ENCODE measurements at places on chromosomes 5 and 9.
A peak's percentile ranks its signal among the peaks of the same experiment; 100 is the strongest.

- peak; percentile 33 for DNase-seq
Observed at GRCh38 chr5:135116160-135116561, 82.1 kb upstream of the PITX1 start.

- no peak for DNase-seq
Observed at GRCh38 chr5:154211641-154212390, 21.3 kb downstream of the GALNT10 start.

GRCh38 chr5:16709691-16710433, 93.1 kb upstream of the RETREG1 start:
- DNase-seq = no peak

- DNase-seq = no peak
Observed at GRCh38 chr5:179308563-179309382, 36.5 kb downstream of the ADAMTS2 start.

- no peak for DNase-seq
Observed at GRCh38 chr5:165757791-165758190, 2252.4 kb downstream of the MAT2B start.

DNA sequence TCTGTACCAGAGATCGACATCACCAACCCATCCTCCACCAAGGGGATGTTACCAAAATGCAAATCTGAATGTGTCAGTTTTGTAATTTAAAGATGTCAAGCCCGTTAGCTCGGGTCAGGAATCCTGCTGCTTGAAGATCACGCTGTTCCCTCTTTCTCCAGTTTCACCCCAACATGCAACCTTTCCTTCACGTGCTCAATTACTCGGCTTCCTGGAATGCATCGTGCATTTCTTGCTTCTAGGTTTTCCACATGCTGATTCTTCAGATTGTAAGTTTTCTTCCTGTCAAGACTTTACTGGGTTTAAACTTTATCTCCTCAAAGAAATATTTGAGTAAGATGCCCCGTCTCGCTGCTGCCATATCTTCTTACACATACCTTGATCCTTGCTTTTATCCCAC, 209.5 kb upstream of the SNX2 start:
- no peak for DNase-seq

GRCh38 chr5:3131161-3131560, 379.7 kb upstream of the IRX2 start:
- DNase-seq = no peak

DNA sequence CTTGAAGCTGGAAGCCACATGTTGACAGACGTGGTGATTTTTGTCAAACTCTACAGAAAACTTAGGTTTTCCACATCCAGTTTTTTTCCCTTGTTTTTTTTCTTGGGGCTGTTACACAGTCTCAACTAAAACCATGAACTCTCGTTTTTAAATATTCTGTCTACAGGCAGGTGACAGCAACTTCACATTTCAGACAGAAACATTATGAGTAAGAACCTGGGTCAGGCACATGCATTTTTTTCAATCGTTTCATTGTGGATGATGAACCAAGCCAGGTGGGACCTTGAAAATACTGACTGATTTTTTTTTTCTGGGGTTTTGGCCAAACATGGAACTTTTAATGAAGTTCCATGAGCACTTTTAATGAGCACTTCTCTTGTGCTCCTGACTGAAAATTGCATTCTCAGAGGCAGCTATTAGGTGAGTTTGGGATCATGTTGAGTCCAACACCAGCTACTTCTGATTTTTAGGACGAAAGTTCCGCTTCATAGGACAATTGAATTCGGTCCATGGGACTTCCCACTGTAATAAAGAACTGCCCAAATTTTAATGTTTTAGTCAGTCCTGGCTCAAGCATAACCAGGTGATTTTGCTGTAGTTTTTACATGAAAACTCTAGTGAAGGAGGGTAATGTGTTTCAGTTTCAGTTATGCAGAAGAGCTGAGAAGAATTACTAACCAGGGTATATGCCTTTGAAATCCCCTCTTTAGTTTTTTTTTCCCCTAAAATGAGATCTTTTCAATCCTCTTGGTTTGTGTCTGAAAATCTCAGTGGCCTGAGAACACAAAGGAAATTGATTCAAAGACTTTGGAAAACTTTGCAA, 93.2 kb upstream of the ADAMTS16 start:
- no peak for DNase-seq

DNA sequence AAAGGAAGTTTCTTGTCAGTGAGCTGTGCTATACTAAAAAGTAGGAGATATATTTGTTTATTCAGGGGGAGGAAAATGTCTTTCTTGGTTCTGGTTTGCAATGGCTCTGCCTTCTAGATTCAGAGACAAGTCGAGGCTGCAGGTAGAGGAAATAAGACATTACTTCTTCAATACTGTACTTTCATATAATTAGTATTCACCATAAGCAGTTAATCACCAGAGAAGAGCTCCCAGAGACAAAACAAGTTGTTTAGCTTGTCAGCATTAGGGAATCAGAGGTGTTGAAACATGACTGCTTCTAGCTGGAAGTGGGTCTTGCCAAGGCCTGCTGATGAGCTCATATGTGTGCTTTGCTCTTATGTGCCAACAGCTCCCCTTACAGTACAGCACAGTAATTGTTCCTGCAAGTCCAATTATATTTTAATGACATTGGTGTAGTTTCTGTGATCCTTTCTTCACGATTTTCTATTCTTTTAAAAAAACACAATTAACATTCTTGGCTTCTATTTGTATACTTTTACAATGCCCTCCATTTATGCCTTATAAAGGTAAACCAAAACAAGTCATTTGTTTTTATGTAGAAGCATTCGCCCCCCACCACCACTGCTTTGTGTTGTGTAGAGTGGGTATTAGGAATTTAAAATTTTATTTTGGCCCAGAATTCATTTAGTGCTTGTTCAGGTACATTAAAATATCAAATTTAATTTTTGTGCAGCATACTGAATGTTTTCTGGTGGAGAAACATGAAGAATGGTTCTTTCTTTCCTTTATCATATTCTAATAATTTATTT, 112.2 kb downstream of the RPS23 start:
- peak; percentile 77 for DNase-seq

DNA sequence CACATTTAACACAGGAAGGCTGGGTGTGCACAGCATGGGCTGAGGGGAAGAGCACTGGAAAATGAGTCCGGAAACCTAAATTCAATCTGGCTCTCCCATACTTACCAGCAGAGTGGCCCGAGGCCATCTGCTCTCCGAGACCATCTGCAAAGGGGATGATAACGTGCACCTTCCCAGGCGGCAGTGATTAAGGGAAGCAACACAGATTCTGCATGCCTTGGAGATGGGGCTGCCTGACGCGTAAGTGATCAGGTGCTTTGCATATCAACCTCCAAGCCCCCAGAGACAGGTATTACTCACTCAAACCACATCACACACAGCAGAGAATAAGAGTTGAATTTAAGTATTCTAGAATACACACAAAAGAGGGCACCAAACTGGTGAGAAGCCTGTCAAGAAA, 9.1 kb downstream of the EPB41L4B start:
- no peak for DNase-seq

GRCh38 chr5:43389679-43390329, 22.4 kb downstream of the CCL28 start:
- peak; percentile 92 for DNase-seq

- DNase-seq = no peak
Observed at GRCh38 chr5:171841984-171842776, 56.6 kb downstream of the SMIM23 start.

- no peak for DNase-seq
Observed at GRCh38 chr5:176979669-176980068, 26.9 kb downstream of the UIMC1 start.

DNA sequence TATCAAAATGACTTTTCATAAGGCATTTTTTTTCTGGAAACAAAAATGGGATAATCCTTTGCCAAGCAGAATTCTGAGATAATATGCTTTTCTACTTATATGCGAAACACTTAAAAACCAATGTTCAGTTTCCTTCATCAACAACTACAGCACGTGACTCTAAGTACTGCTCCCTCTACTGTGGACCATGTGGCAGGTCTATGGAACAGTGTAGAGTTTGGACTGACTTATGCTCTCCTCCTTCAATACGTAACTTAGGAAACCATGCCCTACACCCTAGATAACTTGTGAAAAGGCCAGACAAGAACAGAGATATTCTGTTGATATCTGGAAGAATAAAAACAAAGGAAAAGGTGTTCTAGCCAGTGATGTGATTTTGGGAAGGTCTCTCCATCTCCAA, 111.3 kb upstream of the GNA14 start:
- no peak for DNase-seq

DNA sequence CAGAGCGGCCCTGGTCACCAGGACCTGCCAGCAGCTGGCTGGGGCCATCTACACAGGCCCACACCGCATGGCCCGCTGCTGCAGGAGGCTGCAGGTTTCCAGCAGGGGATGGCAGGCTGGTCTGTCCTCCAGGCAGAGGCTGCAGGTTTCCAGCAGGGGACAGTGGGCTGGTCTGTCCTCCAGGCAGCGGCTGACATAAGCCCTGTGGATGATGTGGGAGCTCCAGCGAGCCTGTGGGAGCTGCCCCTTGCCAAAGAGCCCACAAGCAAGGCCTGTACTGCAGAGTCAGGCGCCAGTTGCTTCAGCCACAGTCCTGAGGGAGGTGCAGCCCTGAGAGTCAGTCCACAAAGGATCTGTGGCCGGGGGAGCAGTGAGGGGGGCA, 18.5 kb downstream of the TPPP start:
- DNase-seq = no peak

GRCh38 chr9:131835151-131835910, 95.5 kb upstream of the RAPGEF1 start:
- DNase-seq = no peak

DNA sequence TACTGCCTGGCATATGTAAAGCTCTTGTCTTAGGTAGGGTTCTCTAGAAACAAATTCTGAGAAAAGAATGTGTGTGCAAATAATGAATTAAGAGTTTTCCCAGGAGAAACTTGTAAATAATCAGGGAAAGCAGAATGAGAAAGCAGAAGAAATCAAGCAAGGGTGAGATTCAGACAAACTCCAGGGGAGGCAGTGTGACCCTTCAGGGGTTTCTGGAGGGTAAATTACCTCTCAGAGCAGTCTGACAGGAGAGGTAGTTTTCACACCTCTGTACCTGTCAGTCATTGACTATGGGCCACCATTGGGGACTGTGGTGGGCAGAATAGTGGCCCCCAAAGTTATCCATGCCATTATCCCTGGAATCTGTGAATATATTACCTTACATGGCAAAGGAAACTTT, 124.6 kb downstream of the KCTD16 start:
- no peak for DNase-seq

- DNase-seq = peak; percentile 27
Observed at GRCh38 chr5:96997265-96997859, 61.5 kb downstream of the LNPEP start.

DNA sequence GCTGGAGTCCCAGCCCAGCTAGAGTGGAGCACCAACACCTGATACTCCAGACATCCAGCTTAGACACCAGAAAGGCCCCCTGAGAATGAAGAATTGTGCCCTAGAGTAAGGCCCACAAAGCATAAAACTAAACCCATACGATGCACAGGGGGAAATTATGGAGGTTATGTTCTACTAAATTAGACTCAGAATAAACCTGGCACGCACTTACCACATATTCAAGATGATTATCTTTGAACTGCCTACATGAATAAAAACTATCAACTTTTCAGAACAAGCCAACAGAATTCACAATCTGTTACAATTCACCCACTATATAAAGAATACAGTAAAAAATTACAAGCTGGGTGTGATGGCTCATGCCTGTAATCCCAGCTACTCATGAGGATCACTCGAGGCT, 168.5 kb downstream of the CPLANE1 start:
- DNase-seq = no peak

DNA sequence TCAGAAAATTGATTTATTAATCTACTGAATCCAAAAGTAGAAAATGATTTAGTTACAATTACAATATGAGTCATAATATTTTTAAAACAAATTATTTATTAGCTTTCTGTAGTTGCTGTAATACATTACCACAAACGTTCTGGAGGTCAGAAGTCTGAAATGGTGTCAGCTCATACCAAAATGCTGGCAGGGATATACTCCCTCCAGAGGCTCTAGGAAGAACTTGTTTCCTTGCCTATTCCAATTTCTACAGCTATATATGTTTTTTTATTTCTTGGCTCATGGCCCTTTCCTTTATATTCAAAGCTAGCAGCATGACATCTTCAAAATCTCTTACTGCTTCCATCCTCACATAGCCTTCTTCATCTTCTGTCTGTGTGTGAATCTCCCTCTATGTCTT, 667.9 kb upstream of the ITGA1 start:
- DNase-seq = no peak

DNA sequence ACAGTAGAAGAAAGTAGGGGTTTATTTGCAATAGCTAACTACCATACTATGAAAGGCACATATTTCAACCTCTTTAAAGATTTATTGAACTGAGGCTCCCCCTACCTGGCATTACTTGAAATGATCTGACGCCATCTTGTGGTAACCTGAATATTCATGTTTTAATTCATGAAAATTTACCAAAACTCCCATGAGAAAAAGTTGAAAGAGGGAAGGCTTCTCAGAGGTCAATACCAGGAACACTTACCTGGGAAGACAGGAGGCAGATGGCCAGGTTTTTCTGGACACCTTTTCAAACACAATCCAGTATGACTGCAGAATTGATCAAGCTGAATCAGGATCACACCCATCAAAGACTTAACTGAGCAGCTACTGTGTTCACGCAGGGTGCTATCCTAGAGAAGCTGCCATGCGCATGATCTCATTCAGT, 9.4 kb downstream of the PRELID2 start:
- DNase-seq = no peak

- no peak for DNase-seq
Observed at GRCh38 chr5:161850491-161850890, 2.6 kb downstream of the GABRA1 start.

DNA sequence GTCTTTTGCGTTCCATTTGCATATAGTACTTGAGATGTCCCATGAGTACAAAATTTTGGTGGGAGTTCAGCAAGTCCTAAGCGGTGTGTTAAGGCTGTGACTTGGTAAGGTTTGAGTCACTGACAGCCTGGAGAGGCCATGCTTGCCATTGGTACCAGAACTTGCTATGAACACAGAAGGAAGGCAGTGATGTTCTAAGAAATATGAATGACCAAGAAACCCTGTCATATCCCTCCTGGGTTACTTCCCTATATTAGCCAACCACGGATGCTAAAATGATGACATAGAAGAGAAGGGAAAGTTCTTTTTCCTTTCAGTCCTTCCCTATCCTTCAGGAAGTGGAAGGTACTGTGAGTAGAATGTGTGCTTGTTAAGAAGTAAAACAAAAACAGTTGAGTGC, 136.7 kb downstream of the GCNT1 start:
- no peak for DNase-seq

DNA sequence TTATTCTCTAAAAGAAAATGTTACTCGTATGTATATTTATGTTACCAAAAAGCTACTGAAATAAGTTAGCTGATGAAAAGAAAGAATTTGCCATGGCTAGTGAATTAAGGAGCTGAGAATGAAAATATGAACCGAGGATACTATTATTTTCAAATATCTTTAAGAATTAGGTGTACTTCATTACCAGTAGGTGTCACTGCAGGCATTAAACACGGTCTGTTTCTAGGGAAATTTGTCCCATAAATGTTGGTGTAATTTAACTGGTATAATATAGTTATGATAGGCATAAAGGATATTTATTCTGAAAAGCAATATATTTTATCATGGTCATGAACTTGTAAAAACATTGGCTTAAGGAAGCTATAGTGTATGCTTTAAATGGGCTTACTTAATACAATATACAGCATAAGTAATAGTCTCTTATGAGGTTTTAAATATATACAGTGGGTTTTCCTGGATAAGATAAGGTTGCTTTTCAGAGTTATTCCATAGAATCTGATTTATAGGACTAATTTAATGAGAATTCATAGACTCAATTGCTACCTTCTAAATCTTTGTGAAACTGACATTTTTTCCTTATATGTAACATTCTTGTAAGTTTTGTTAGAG, 72.4 kb upstream of the MPDZ start:
- peak; percentile 6 for DNase-seq

GRCh38 chr9:16058131-16058549, 505.3 kb downstream of the CCDC171 start:
- DNase-seq = no peak

GRCh38 chr9:137455359-137455991, 3.7 kb downstream of the NSMF start:
- no peak for DNase-seq

All from SHP77 treated with DMSO at 0.1 percent for 48 hours (cell line).